Stimulated activated CD8-positive, alpha-beta memory T cell treated with anti-CD3 and anti-CD28 coated beads, Interleukin-4, amount 100 ng/mL, for 4 hours (primary cell): ENCODE measurements at places on chromosomes 16 and 17.

GRCh38 chr16:19346335-19346922 lies 60.9 kb downstream of the CLEC19A start:
- DNase-seq, result no peak

DNA sequence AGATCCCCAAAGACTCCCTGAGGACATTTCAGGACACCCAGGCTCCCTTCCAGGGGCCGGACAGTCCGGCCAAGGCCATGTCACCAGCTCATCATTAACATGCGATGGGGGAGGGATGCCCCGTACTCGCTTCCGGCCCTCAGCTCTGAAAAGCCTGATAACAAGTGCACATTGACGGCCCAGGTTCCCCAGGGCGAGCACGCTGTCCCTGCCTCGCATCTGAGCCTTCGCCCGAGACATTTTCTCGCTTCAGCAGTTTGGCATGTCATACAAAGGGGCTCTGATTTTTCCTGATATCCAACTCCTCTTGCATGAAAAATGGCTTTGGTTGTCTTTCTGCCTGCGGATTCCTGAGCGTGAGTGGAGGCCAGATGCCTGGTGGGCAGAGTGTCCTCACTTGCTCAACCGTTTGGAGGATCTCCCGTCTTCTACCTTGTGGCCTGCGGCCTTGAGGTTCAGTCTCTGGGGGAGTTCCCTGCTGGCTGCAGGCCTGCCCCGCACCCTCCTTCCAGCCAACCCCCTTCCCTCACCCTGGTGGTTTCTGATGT lies 14.1 kb downstream of the CACNG4 start:
- DNase-seq, result no peak

- DNase-seq, result no peak
These were observed 29.0 kb upstream of the LGALS9 start for GRCh38 chr17:27601975-27602302.

GRCh38 chr17:52336796-52337195 lies 178.3 kb upstream of the CA10 start:
- DNase-seq, result no peak

GRCh38 chr17:10286324-10286723 lies 86.5 kb downstream of the MYH13 start:
- DNase-seq, result no peak

- no peak for DNase-seq
These were observed 81.6 kb downstream of the TMC6 start for GRCh38 chr17:78046923-78047322.

GRCh38 chr16:79767421-79768275 lies 167.1 kb upstream of the MAF start:
- DNase-seq, result no peak

DNA sequence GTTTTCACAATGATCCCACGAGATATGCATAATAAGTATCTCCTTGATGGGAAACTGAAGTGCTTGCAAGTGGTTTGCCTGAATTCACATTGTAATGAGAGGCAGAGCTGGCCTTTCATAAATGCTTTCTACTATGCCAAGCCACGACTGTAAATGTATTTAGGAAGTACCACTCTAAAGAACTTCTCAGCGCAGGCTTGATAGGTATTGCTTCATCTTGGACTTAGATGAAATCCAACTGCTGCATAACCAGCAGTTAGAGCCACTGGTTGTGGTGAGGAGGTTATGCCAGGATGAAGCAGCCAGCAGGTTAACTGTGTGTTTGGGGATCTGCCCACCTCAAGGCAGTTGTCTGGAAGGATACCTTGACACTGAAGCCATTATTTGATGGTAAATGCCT lies 26.8 kb downstream of the MARCHF10 start:
- no peak for DNase-seq

- no peak for DNase-seq
These were observed 78.0 kb downstream of the JPH3 start for GRCh38 chr16:87680272-87680644.

- no peak for DNase-seq
These were observed 39.0 kb downstream of the NEUROD2 start for GRCh38 chr17:39568702-39569101.

GRCh38 chr16:8187782-8188372 lies 402.4 kb downstream of the TMEM114 start:
- no peak for DNase-seq

GRCh38 chr16:50274326-50275097 lies 8.2 kb downstream of the ADCY7 start:
- no peak for DNase-seq

DNA sequence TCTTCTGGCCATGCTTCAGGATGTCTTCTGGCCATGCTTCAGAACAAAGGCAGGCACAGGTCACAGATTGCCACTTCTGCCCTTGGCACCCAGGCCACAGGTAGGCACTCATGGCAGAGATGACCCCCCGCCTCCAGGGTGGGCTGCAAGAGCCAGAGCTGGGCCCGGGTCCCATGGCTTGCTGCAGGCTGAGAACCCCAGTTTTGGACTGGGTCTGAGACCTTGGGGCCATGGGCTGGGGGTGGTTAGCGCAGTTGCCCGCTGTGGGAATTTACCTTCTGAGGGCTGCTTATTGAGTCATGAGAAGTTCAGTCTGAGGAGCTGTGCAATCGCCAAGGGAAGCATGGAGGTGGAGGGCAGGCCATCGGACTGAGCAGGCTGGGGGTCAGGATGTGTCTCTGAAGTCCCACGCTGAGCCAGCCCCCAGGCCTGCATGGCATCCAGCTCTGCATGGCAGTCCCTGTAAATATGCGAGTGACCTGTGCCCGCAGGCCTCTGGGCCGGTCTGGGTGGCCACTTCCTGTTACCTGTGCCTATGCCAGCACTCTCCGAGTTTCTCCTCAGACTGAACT lies 1.7 kb downstream of the ANKRD13B start:
- DNase-seq, result no peak

DNA sequence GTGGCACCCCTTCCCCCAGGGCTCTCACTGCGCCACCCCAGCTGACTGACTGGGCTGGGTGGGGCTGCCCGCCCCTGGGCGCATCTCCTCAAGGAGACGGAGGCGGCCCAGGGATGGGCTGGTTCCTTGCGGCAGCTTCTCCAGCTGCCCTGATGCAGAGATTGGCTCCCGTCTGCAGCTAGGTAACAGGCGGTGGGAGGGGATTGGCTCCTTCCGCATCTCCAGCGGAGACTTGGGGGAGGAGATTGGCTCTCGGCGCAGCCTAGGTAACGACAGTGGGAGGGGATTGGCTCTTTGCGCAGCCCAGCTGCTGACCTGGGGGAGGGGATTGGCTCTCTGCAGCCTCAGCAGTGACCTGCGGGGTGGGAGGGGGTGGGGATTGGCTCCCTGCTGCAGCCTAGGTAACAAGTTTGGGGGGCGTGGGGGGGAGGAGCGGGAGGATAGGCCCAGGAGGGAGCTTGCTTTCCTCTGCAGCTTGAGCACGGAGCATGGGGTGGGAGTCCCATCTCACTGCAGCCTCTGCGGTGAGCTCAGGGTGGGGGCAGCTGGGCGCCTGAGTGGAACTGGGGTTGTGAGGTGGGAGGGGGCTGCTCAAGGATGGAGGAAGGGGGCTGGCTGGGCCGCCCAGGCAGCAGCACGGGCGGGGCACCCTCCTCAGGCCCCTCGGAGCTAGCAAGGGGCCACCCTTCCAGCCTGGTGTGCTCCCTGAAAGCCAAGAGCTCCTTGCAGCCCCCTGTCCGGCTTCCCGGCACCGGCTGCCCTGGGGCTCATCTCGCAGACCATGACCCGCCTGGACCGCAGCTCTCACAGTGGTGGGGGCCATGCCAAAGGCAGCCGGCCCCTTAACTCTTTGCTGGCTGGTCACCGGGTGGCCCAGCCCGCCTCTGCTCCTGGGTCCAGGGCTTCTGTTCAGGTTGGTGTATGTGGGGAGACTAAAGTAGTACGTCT lies 6.4 kb downstream of the NFE2L1 start:
- DNase-seq, result no peak

DNA sequence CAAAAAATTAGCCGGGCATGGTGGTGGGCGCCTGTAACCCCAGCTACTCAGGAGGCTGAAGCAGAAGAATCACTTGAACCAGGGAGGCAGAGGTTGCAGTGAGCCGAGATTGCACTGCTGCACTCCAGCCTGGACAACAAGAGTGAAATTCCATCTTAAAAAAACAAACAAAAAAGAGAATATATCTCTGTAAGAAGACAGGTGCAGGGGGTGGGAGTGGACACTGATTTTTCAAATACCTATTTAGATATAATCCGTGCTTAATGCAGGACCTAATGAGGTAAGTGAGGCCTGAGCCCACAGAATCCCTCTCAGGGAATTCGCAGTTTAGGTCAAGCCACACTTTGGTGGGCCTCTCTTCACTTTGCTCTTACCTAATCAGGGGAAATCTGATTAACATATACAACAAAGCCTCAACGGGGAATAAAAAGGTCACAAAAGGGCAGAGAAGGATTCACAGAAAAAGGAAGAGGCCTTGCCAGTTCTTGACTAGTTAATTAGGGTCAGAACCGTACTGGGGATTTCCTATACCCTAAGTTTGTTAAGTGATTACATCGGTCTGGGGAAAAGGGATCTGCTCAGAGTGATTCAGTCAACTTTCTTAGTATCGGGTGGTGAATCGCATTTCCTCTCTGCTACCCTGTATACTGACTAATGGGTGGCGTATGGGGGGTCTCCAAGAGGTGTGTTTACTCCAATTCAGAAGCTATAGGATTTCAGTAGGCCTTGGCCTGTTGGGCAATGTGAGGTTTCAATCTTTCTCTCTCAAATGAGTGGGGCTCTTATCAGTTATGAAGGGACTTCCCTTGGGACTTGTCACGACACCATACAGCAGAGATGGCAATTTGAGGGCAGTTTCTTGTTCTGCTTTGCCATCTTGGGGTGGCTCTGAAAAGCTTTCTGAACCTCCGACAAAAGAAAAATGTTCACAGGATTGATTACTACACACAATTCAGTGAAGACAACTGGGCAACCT lies 1.9 kb upstream of the NFAT5 start:
- peak; percentile 46 for DNase-seq

DNA sequence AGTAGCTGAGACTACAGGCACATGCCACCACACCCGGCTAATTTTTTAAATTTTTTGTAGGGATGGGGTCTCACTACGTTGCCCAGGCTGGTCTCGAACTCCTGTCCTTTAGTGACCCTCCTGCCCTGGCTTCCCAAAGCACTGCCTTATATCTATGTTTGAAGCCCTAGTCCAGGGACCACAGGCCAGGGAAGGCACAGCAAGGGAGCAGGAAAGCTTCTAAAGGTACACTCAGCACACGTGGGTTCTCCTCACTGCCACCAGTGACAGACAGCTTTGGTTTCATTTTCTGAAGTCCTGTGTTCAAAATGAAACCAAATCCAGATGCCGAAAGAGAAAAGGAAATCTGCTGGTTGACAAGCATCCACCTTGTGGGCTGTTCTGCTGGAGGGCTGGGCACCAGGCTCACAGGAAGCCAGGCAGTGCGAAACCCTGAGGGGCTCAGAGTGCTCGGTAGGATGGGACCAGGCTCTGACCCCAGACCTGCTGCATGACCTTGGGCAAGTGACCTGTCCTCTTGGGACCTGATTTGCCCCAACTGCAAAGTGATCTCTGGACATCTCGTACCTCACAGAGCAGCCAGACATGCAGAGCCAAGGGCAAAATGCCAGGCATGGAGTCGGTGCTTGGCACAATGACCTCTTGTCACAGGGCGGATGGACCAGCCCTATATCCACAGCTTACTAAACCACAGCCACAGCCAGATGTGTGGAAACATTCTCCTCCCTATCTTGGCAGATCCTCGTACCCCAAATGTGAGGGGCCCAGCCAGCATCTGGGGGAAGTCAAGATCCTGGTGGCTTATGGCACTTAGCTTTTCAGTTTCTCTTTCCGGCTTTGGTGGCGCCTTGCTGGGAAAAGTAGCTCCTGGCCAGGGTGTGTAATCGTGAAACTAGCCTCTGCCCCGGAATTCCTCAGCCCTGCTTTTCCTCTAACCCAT lies 2.8 kb upstream of the SOCS1 start:
- DNase-seq, result no peak

DNA sequence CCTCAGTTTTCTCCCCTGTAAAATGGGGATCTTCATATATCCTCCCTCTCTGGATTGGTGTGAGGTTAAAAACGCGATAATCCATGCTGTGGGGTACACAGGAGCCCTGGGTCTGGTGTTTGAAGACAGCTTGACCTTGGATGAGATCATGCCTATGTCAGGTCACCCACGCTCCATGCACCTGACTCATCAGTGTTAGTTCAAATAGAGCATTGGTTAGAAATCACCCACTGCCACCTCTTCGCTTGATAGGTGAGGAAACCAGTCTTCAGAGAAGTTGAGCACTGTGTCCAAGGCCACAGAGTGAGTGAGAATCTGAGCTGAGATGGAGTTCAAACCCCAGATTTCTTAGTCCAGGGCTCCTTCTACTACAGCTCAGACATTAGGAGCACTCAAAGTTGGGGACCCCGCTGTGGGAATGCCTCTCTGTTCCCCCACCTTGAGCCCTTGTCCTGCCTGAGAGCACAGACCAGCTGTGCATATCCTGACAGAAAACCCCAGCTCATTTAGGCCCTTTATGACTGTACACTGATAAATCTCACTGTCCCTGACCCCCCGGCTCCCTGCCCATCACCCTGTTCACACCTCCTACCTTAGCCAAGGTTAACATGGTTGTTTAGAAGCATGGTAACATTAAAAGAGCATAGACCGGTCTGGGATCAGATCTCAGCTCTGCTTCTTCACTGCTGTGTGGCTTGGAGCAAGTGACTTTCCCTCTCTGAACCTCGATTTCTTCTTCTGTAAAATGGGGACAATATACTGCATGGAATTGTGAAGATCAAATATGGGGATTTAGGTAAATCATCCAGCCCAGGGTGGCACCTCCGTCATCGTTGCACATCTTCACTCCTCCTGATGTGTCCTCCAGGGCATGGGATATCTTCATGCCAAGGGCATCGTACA lies 22.4 kb upstream of the LGALS9 start:
- no peak for DNase-seq

- no peak for DNase-seq
These were observed 482 bp upstream of the SSH2 start for GRCh38 chr17:29930409-29931010.

GRCh38 chr17:83189044-83190003 lies 109.9 kb downstream of the METRNL start:
- DNase-seq, result no peak

DNA sequence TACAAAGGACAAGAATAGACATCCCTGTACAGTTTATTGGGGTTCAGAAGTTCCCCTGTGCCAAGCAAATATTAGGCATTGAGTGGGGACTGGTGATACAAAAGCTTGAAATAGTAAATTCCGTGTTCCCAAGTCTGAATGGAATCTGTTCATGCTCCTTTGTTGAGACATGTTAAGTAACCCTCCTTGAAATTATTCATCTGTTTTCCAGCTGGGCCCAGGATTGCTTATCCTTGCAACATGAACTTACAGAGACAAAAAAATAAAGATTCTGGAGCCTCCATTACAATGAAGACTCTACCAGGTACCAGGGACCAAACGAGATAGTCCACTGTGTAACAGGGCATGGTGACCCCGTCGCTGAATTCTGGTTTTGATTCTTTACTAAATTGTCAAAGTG lies 6.1 kb upstream of the CCL8 start:
- no peak for DNase-seq
